Stimulated activated CD4-positive, alpha-beta T cell treated with anti-CD3 and anti-CD28 coated beads, Interleukin-15, amount 100 ng/mL, for 1 hour (primary cell): ENCODE measurements at places on chromosomes 6 and 20.

GRCh38 chr6:3872370-3872854, 23.2 kb downstream of the FAM50B start:
- DNase-seq, result no peak

GRCh38 chr6:32411566-32412327, 4.8 kb upstream of the BTNL2 start:
- no peak for DNase-seq

- no peak for DNase-seq
Measured at GRCh38 chr6:127816643-127817042, 84.2 kb downstream of the THEMIS start.

DNA sequence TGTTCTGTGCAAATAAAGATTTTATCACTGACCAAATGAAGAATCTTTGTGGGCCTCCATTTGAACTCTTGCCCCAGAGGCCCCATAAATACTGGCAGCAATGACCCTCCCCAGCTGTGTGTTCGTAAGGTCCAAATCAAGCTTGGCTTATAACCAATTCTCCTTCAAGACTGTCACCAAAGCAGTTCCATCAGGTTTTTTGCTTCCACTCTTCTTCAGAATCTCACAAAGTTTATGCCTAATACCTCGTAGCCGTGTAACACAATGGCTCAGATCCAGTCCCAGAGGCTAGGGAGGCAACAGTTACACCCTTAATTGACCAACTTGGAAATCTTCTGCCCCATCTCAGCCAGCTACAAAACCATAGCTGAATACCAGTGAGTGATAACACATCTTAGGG, 120.5 kb downstream of the HIVEP2 start:
- no peak for DNase-seq

- DNase-seq, result no peak
Measured at GRCh38 chr6:44680202-44680720, 292.8 kb downstream of the CDC5L start.
